ENCODE measurements at places on chromosomes 2 and 18.

GRCh38 chr2:120320318-120320851 is 25.6 kb upstream of the INHBB start:
- no peak for DNase-seq

- no peak for DNase-seq
Observed at GRCh38 chr18:59196161-59196725, 23.7 kb upstream of the GRP start.

DNA sequence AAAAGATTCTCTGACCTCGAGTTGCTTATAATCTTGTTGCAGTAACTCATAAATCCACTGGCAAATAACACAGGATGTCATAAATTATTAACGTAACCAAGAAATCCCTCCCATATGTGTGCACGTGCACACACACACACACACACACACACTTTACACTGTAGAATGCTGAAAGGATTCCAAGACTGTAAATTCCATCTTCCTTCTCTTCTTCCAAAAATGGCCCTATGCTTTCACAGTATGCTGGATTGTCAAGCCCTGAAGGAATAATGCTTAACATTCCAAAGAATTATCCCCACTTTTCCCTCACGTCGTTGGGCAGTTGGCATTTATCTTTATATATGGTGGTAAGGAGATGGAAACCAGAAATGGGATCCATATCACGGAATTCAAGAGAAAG is 117.5 kb upstream of the CRIM1 start:
- no peak for DNase-seq

GRCh38 chr18:74791501-74792194 is 194.0 kb downstream of the ZNF407 start:
- no peak for DNase-seq

- DNase-seq: no peak
Observed at GRCh38 chr2:233039212-233039845, 6.9 kb downstream of the NEU2 start.

DNA sequence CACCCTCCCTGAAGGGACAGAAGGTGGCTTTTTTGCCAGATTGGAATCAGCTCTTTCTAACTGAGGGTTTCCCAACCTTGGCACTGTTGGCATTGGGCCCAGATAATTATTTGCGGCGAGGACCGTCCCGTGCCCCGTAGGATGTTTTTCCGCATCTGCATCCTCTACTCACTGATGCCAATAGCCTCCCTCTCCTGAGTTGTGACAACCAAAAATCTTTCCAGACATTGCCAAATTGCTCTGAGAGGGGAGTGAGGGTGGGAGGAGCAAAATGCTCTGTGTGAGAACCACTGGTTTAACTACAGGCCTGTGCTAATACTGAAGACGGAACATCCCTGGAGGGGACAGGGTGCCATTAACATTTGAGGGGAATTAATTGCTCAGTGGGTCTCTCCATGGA is 33.6 kb upstream of the GLI2 start:
- DNase-seq: no peak

GRCh38 chr2:119387381-119388129 is 20.8 kb downstream of the DBI start:
- peak; percentile 20 for DNase-seq

DNA sequence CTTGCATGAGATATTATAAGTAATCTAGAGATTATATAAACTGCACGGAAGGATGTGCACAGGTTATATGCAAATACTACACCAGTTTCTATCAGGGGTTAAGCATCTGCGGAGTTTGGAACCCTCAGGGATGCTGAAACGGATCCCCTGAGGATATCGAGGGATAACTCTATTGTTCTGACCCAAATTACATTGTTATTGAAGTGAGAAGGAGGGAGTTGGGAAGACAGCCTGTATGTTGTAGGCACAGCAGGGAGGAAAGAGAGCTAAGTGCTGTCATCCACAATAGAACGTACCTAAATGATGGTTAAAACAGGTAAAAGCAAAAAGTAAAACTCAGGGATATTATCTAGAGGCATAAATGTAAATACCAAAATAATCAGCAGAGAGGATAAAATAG is 44.6 kb upstream of the SMAD2 start:
- no peak for DNase-seq

DNA sequence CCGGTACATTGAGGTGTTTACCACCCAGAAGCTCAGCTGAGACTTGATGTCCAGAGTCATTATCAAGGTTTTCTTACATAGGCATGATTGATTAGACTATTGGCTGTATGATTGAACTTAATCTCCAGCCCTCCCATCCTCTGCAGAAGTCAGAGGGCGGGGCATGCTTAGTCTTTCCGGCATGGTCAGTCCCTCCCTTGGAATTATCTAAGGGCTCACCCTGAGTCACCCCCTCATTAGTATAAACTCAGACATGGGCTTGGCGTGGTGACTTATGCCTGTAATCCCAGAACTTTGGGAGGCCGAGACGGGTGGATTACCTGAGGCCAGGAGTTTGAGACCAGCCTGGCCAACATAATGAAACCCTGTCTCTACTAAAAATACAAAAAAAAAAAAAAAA is 243.9 kb downstream of the VAPA start:
- no peak for DNase-seq

DNA sequence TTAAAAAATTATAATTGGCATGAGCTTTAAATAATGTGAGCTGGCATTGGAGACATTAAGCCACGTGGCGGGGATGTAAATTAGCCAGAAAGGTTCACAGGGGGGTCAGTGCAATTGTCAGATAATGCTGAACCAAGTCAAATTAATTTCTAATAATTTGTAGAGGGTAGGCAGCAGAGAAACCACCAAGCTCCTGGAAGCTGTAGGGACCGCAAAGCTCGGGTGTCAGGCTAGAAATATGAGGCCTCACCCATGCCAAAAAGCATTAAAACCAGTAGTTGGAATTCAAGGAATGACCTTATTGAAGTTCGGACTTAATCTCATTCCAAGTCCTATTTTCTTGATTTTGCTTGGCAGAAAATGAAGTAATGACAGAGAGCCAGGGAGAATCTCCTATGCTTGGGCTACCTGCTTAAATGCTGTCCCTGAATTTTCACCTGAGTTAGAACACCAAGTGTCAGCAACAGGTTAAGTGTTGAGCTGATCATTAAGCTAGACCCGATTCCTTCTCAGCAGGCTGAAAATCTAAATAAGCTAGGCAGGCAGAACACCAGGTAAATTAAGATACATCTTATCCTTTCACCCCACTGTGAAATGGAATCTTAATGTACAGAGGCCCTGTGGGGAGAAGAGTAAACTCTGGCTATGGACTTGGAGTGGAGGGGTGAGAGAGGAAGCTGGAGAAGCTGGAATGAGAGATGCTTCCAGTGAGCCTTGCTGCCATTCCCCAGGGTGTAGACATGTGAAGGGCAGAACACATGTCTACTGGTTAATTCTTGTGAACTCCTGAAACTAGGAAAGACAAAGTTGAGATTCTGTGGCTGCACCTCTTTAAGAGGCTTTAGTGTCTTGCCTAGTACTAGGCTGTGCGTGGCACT is 520.0 kb downstream of the SLC4A3 start:
- DNase-seq: no peak

DNA sequence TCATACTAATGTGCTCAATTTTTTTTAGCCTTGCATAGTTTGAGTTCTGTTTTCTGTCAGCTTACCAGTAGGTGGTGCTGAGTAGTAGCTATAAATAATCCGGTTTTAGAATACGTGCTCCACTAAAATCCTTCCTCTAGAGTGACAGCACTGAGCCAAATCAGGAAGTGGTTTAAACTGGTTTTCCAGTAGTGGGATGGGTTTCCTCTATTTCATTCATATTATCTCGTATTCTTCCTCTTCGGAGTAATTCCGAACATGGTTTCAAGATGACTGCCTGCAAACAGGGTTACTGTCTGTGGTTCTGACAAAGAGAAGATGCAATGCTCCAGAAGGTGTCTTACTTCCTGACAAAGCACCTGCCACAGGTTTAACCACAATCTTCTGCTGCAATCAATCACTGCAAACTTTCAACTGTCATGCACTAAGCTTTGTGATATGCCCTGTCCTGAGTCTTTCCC is 496.9 kb upstream of the VRK2 start:
- DNase-seq: no peak

DNA sequence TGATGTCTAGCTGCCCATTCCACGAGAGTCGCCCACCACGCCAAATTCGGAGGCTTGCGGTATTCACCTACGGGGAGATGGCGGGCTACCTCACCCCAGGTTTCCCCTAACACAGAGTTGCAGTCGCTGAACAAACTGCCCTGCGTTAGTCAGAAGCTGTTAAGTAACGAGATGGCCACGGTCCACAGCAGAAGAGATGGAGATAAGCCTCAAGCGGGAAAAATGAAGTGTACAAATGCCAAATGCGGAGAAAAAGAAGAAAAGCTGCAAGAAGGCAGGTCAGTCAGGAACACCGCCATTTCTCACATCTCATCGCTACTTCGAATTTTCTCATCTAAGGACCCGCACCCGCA is 425 bp downstream of the ASB3 start:
- no peak for DNase-seq

DNA sequence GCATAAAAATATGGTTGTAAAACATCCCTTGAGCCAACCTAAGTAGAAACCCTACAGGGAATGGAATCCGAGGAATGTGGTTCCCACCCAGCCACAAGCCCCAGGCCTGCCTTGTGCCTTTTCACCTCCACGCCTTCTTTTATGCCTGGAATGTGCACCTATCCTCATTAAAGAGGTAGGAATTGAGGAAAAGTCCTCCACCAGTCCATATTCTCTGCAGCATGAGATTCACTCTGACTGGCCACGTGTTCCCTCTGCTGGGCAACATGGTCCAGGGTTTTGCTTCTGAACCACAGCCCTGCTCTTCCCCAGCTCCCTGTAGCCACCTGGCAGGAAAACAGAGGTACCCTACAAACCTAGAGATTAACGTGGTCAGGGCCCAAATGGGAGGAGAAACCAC is 787.9 kb upstream of the RAB6C start:
- no peak for DNase-seq

- DNase-seq: no peak
Observed at GRCh38 chr18:23538870-23539269, 35.6 kb downstream of the RMC1 start.

DNA sequence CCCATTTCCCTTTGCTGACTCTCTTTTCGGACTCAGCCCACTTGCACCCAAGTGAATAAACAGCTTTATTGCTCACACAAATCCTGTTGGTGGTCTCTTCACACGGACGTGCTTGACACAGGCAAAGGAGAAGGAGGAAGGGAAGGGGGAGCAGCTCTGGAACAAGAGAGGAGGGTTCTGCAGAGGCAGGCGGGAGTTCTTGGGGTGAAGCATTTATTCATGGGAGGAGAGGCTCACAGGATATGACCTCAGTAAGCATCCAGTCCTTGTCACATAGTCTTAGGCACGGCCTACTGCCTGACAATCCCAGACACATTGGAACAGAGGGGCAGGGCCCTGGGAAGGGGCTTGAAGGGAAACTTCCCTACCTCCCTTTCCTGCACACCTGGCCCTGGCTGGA is 171.7 kb upstream of the HS6ST1 start:
- no peak for DNase-seq

- DNase-seq: no peak
Observed at GRCh38 chr2:173680574-173680973, 284.6 kb downstream of the SP3 start.

- DNase-seq: no peak
Observed at GRCh38 chr18:36533446-36534153, 236.1 kb downstream of the FHOD3 start.

DNA sequence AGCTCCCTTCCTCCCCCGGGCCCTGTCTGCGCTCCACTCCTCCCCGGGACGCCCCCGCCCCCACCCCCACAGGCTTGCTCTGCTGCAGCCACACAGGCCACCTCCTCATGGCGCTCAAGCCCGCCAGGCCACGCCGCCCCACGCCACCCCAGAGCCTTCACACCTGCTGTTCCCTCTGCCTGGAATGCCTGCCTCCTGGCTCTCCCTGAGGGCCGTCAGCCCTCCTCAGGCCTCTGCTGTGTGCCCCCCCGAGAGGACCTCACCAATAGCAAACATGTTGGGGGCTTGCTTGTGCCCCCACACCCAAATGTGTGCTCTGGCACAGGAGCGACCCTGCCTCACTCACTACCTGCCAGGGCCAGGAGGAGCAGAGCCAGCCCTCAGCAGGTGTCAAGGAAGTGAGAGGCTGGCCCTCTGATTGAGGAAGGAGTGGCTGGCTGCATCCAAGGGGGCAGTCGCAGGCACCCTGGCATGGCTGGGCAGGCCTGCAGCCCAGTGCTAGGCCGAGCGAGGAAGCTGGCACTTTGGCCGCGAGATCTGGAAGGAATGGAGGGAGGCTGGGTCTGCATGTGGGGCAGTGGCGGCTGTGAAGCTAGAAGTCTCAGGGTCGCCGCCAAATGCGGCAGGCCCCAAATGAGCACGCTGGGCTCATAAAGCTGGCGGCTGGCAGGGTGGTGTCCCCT is 86.5 kb downstream of the INHBB start:
- no peak for DNase-seq

DNA sequence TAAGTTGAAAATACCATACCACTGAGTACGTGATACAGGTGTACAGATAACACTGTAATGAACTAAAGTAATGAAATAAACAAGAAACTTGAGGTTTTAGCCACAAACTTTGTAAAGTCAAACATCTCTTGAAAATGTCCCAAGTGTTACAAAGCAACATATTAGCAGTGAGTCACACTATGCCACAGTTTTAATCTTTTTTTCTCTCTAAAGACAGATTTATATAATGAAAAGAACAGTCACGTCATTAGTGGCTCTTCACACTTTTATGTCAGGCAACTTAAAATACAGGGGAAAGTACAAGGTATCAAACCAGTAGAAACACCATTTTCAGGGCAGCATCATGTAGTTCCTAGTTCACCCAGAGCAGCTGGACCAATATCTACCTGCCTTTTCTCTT is 42.1 kb downstream of the RAPH1 start:
- DNase-seq: no peak

DNA sequence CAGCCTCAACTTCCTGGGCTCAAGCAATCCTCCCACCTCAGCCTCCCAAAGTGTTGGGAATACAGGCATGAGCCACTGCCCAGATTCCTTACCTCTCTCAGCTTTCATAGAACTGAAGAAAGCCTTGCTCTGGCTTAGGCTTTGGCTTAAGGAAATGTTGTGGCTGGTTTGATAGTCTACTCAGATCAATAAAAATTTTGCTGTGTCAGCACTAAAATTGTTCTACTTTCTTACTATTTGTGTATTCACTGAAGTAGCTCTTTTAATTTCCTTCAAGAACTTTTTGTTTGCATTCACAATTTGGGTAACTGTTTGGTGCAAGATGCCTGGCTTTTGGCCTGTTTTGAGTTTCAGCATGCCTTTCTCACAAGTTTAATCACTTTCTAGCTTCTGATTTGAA is 634.0 kb upstream of the FSHR start:
- no peak for DNase-seq

DNA sequence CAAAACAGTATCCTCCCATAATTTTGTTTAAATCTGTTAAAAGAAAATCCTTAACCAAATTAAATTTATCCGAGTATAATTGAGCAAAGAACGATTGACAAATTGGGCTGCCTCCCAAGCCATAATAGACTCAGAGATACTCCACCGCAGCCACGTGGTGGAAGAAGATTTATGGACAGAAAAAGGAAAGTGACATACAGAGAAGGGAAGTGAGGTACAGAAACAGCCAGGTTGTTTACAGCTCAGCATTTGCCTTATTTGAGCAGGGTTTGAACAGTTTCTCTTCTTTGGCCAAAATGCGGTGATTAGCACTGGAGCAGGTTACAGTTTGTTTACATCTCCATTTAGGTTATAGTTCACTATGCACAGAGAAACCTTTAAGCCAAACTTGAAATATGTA is 60.8 kb downstream of the KYNU start:
- no peak for DNase-seq

- DNase-seq: no peak
Observed at GRCh38 chr2:104870100-104870975, 16.4 kb downstream of the POU3F3 start.
